Stimulated activated CD8-positive, alpha-beta memory T cell treated with anti-CD3 and anti-CD28 coated beads, Interleukin-15, amount 100 ng/mL, for 48 hours (primary cell): ENCODE measurements at places on chromosomes 12 and 14.

DNA sequence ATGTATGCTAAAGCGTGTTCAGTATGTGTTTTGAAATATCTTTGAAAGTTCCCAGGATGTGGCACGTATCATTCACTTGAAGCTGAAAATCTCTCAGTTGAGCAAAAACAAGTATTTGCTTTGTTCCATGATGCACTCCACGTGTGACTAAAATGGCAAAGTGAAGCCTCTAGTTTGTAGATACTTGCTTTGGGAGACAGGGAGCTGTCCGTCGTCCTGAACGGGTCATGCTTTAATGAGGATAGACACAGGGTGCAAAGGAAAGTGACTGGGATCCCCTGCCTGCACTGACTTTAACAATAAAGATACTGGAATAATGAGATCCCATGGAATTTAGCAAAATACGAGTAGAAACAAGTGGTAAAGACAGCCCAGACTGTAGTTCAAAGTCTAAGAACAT lies 991.4 kb downstream of the NRXN3 start:
- DNase-seq: no peak

DNA sequence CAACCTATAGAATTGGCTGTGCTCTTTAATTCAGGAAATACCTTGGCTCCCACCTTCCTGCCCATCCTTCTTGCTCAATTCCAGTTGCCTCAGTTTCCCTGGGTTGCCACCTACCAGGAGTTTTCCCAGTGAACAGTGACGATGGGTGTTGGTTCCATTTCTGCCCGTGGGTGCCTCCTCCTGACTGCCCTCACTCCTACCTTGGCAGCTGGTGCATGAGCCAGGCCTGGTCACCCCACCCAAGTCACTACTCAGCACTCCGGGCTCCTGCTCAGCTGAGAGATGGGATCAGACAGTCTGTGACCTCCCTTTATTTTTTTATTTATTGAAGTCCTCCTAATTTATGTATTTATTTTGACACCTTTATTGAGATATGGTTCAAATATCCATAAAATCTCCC lies 31.0 kb upstream of the PTGR2 start:
- DNase-seq: no peak

DNA sequence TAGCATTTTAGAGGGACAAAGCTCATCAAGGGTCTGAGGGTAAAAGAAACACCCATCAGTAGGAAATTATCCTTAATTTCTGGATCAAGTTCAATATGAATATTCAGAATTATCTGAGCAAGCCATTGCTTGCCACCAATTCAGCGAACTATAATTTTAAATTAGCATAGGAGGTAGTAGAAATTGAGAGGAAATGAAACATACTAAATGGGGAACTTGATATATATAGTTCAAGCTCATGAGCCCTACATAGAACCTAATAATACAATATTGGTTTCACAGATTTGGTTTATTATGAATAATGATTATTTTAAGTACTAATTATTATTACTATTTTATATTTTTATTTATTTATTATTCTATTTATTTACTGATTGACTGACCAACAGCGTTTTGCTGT lies 42.1 kb upstream of the GXYLT1 start:
- no peak for DNase-seq

DNA sequence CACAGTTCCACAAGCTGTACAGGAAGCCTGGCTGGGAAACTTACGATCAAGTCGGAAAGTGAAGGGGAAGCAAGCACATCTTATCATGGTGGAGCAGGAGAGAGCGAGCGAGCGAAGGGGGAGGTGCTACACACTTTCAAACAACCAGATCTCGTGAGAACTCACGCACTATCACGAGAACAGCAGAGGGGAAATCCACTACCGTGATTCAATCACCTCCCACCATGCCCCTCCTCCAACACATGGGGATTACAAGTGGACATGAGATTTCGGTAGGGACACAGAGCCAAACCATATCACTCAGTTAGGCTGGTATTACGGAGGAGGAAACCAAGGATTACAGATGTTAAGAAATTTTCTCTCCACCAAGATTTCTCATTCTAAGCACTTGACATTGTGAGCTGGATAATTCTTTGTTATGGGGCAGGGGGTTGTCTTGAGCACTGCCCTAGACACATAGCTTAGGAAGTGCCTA lies 262.0 kb upstream of the G2E3 start:
- DNase-seq: no peak

DNA sequence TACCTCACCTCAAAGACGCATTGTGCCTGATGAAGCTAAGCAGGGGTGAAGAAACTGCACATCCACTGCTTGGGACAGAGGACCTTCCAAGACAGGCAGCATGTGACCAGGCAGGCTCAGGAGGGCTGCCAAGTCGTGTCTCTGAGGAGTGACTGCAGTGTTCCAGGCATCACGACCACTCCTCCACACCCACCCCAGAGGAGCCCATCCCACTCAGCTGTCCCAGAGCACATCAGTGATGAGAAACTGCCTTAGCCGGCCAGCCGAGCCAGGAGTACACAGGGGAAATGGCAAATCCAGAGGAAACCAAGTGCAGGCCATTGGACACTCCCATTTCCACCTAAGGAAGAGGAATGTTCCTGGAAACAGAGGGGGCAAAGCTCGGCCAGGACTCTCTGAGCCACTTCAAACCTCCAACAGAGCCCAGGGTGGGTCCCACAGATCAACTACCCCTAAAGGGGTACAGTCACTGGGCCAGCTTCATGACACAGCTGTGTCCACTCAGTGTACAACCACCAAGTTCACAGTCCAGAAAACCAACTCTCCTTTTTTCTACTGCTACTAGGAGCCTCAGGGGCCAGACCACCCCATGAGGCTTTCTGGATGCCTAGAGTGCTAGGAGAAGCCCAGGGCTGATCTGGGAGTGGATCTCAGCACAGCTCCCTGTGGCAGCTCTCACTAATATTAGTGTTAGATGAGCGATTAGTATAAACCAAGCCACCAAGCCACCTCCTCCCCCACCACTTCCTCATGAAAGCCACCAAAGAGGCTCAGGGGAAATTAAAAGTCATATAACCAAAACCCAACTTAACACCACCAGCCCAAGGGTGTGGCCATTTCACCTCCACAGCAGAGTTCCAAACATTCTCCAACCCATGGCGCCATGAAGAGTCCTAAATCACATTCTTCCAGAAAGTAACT lies 15.4 kb downstream of the PXN start:
- no peak for DNase-seq

DNA sequence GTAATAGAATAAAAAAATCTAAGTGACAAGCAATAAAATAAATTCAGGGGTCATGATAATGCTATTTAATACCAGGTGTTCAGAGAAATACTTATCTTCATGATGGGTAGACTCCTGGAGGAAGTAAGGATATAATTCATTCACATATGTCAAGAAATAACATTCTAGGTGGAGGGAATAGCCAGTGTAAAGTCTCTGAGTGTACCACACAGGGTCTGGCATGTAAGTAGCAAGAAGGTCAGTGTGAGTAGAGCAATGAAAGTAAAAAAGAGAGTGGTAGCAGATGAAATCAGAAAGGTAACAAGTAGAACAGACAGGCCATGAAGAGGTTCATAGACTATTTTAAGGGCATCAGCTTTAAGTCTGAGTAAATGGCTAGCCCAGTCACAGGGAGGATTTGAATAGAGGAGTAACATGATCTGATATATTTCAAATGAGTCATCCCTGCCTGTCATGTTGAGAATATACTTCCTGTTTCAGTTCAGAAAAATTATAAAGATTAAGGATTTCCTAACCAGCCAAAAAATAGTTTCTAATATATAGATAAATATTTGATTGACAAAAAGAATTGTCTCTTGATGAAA lies 519.9 kb downstream of the C12orf50 start:
- DNase-seq: no peak

GRCh38 chr12:26941215-26941594 lies 2.9 kb downstream of the FGFR1OP2 start:
- DNase-seq: no peak

- DNase-seq: no peak
Observed at GRCh38 chr12:1843641-1844005, 23.3 kb downstream of the LRTM2 start.

- no peak for DNase-seq
Observed at GRCh38 chr12:6182279-6182898, 17.8 kb upstream of the CD9 start.

- no peak for DNase-seq
Observed at GRCh38 chr14:89428546-89429198, 11.6 kb upstream of the FOXN3 start.

- no peak for DNase-seq
Observed at GRCh38 chr14:70804556-70805162, 4.7 kb downstream of the MAP3K9 start.

DNA sequence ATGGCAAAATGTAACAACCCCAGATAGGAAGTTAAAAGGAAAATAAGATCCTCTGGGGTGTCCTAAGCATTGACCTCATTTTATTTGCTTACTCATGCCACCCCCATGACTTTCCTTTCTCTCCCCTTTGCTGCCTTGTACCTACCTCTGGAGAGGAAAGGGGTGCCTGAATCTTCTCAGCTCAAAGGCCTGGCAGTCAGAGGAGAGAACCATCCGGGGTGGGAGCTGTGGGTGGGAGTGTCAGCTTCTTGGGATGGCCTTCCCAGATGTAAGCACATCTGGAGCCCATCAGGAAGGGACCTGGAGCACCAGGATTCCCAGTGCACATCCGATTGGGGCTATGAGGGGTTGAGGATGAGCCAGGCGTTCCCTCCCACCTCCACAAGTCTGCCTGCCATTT lies 5.2 kb upstream of the ITGA5 start:
- no peak for DNase-seq

- no peak for DNase-seq
Observed at GRCh38 chr12:78612190-78612589, 252.4 kb upstream of the SYT1 start.

DNA sequence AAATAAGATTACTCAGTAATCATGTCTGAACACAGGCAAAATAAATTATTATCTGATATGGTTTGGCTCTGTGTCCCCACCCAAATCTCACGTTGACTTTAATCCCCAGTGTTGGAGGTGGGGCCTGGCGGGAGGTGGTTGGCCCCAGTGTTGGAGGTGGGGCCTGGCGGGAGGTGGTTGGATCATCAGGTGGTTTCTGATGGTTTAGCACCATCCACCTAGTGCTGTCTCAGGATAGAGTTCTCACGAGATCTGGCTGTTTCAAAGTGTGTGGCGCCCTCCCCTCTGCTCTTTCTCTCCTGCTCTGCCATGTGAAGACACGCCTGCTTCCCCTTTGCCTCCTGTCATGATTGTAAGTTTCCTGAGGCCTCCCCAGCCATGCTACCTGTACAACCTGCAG lies 18.1 kb downstream of the DHRS2 start:
- DNase-seq: no peak

DNA sequence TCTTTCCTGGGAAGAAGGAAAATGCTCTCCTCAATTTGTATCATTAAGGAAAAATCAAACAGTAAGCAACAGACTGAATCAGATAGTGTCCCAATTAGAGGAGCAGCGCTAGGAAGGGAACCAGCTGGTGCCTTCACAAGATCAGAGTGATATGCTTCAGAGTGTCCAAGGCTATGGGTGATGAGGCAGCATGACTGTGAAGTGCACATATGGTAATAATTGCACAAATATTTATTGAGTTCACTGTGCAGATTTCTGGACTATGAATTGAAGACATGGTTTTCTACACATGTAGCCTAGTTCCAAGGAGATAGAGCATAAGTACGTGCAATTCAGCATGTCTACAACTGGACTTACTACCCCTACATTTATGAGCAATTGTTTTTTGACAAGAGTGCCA lies 78.8 kb upstream of the EVL start:
- DNase-seq: no peak

GRCh38 chr14:79278286-79278797 lies 933.0 kb downstream of the DIO2 start:
- DNase-seq: no peak

DNA sequence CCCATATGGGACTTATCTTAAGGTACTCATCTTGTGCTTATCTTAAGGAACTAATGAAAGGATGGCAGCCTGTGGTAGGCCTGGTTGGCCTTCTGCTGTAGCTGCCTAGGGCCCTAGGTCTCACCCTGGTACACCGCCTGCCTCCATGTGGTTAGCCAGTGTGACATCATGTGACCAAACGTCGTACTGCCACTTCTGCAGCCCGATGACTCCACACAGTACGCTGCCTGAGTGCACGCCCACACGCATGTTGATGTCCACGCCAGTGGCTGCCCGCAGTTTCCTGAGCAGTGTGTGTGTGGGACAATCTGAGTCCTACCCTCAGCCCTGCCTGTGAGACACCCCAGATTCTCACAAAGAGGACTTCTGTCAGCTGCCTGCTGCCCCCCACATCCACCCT lies 5.1 kb downstream of the ADCY4 start:
- DNase-seq: peak; percentile 54

- no peak for DNase-seq
Observed at GRCh38 chr12:94247246-94247645, 98.9 kb downstream of the PLXNC1 start.

GRCh38 chr12:77324416-77324762 lies 259.0 kb upstream of the E2F7 start:
- DNase-seq: no peak

DNA sequence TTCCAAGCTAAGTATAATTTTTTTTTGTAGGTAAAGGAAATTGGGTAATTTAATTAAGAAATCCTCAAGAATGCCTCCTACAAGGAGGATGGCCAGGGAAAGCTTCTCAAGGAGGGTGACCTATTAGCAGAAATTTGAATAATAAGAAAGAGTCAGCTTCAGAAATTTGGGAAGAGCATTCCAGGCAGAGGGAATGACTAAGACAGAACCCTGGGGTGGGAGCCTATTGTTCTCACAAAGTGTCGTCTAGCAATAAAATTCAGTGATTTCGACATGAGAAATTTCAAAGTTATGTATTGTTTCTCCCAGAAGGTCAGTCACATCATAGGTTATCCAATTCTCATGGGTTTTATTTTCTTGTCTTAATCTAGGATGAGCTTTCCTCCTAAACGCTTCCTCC lies 1168.4 kb downstream of the AACS start:
- no peak for DNase-seq

DNA sequence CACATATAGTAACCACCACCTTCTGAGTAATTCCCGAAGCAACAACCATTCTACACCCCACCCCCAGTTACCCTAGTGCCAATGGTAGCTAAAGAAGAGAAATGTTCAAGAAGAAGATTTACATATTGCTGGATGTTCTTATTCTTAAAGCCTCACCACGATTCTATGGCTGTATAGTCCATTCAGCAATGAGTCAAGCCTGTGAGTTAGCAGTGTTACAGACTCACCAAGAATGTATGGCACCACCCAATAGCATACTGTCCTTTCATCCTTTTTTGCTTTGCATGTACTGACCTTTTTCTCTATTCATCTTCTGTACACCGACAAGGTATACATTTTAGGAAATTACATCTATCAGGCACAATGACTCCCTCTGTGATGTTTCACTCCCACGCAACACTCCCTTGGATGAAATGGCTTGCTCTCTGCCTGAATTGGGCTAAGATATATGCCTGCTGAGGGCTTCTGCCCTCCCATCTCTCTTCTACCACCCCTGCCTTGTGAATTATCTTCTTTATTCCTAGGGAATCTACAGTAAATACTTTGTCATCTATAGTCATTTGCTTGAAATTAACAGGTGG lies 945.8 kb downstream of the DIO2 start:
- no peak for DNase-seq

- no peak for DNase-seq
Observed at GRCh38 chr14:89748004-89748403, 206.5 kb downstream of the EFCAB11 start.
